Muscle of arm (tissue), 14 donors: ENCODE measurements at places on chromosomes 16 and 17.

- DNase-seq: no peak
Observed at GRCh38 chr17:1629504-1630310, 1.1 kb upstream of the SLC43A2 start.

GRCh38 chr16:4882633-4883285 lies 35.5 kb downstream of the UBN1 start:
- DNase-seq: no peak

DNA sequence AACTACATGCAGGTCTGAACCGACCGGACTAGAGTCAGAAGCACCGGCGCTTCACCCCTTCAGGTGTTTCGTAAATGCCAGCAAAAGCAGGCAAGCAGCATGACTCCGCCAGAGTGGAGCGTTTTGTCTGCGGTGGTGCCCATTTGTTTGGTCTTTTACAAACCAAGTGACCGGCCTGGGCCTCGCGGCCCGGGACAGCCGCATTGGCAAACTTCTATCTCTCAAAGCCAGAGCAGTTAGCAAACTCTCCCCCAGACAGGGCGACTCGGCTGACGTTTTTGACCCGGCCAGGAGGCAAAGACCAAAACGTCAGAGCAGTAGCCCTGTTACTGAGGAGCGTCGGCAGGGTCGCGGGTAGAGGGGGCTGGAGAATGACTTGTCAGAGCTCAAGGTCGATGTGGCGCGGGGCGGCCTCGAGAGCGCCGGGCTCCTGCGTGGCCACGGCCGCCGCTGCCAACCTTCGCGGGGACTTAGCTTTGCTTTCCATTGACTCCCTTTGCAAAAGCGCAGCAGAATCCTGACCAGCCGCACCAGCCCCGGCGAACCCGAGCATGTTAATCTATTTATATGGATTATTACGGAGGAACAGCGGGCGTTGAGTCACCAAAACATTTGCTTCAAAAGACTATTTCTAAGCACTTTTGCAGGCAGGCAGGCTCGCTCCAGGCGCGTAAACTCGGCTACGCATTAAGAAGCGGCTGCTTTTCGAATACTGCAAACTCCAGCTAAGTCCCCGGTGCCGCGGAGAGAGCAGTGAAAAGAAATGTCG lies 763 bp upstream of the SOX9 start:
- no peak for DNase-seq

- DNase-seq: peak; percentile 93
Observed at GRCh38 chr17:75516255-75516618, at the start of gene TSEN54. Gene TSEN54 (plus strand): TSS chr17:75516528. CDS start chr17:75516561, 33 bp downstream.

- DNase-seq: no peak
Observed at GRCh38 chr17:36544044-36544306, 744 bp upstream of the GGNBP2 start.

DNA sequence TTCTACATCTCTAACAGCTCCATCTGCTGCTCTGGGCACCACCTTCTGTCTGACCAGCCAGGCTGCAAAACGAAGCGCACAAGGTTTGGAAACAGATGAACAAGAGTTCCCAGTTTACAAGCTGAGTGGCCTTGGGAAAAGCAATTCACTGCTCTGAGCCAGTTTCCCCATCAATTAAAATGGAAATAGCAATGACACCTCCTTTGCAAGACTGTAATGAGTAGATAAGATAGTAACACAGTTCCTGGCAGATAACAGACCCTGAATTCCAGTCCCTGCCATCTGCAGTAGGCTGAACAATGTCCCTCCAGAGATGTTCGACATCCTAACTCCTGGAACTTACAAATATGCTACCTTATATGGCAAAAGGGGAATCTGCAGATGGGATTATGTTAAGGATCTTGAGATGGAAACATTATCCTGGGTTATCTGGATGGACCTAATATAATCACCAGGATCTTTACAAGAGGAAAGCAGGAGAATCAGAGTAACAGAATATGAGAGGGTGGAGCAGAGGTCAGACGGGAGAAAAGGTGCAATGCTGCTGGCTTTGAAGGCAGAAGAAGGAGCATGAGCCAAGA lies 27.9 kb downstream of the CPPED1 start:
- no peak for DNase-seq

- no peak for DNase-seq
Observed at GRCh38 chr17:81537856-81538555, 9.8 kb downstream of the FSCN2 start.

DNA sequence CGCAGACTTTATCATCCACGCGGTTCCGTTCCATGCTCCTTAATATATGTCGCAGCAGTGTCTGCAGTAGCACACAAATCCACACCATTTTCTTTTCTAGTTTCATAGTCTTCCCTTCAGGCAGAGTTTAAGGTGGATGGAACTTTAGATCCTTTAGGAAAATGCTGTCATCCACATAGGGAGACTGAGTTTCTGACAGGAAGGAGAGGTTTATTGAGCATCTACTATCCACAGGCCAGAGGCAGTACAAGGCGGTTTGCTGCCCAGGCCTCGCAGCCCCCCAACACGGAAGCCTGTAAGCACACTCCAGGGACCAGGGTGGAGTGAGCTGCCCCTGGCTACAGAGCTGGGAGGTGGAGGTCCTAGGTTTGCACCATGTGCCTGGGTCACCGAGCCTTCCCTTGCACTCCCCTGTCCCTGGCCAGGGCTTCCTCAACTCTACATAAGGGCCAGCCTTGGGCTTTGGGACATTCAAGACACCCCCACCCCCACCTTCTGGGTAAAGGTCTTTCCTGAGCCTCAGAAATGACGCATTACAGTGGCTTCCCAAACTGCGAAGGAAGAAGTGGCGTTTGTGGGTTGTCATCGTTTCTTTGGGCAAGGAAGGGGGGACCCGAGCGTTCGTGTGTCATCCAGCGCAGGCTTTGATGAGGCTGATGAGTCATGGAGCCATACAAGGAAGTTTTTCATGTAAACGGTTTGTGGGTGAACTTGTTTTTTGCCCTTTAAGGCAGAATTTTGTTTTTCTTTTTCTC lies 146.5 kb upstream of the PLCG2 start:
- DNase-seq: no peak

DNA sequence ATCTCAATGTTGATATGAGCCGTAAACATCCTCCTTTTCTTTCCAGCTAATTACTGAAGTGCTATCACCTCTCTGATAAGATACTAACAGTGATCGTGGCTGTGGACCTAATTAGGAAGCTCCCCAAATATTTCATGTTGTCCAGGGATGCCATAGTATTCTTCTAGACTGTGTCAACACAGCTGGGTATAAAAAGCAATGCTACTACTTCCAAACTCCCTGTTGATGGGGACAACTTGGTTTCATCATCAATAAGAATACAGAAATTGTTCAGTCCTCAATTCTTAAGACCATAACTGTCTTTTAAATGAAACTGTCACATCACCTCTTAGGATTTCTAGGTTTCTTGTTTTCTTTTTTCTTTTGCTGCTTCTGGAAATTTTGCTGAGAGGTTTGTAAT lies 530.6 kb downstream of the TOX3 start:
- DNase-seq: no peak

- DNase-seq: no peak
Observed at GRCh38 chr16:25764466-25764865, 72.7 kb downstream of the HS3ST4 start.

DNA sequence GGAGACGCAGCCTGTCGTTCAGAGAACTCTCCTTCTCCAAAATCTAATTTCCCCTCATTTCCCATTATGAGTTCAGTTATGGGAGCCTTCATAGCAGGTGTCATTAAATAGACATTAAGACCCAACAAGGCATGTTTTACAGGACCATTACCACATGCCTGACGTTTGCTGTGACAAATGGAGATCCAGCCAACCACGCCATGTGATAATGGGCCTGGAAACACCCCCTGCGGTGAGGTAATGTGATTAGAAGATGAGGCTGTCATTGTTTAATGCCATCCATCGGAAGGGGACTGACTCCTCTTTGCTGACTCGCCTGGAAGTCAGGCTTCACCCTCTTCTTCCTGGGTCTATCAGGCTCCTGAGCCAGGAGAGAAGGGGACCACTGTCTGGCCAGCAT lies 76.9 kb downstream of the WSCD1 start:
- no peak for DNase-seq

- DNase-seq: no peak
Observed at GRCh38 chr16:89364606-89365005, 125.8 kb downstream of the ANKRD11 start.

- peak; percentile 29 for DNase-seq
Observed at GRCh38 chr17:29855686-29856085, 74.3 kb downstream of the SSH2 start.

DNA sequence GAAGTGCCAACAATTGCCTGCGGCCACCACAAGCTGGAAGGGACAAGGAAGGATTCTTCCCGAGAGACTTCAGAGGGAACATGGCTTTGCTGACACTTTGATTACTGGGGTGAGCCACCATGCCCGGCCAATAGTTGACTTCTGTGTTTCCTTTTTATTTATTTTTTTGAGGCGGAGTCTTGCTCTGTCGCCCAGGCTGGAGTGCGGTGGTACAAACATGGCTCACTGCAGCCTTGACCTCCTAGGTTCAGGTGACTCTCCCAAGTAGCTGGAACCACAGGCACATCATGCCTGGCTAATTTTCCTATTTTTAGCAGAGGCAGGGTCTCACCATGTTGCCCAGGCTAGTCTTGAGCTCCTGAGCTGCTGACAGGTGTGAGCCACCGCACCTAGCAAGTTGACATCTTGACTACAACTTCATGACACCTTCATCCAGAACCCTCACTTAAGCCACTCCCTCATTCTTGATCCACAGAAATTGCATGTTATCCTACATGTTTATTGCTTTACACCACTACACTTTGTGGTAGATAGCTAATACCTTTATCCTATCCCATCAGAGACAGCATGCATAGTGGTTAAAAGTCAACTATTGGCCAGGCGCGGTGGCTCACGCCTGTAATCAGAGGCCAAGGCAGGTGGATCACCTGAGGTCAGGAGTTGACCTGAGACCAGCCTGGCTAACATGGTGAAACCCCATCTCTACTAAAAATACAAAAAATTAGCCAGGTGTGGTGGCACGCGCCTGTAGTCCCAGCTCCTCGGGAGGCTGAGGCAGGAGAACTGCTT lies 16.1 kb upstream of the GPRC5C start:
- no peak for DNase-seq

DNA sequence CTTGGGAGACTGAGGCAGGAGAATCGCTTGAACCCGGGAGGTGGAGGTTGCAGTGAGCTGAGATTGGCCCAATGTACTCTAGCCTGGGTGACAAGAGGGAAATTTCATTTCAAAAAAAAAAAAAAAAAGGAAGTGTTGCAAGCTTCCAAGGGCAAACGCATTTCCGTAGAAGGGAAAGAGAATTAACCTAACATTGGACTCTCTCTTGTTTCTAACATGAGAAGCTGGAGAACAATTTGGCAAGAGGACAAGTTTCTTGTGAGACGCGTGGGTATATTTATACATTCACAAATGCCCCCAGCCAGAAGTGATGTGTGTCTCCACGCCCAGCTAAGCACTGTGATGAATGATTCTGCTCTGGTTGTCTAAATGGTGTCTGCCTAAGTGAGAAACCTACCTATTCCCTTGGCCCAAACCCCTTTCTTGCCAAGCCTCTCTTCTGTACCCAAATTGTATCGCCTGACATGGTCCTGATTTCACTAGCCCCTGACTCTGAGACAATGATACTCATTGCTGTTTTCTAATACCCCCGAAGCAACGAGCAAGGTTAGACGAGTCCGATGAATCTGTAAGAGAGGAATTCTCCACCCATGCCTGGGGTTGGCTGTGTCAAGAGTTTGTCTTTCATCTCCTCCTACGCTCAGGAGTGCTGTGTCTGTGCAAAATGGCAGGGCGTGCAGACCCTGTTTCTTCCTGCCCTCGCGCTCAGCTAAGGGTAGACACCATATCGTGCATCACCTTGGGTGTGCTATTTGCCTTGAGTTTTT lies 14.2 kb upstream of the ST6GALNAC2 start:
- no peak for DNase-seq

DNA sequence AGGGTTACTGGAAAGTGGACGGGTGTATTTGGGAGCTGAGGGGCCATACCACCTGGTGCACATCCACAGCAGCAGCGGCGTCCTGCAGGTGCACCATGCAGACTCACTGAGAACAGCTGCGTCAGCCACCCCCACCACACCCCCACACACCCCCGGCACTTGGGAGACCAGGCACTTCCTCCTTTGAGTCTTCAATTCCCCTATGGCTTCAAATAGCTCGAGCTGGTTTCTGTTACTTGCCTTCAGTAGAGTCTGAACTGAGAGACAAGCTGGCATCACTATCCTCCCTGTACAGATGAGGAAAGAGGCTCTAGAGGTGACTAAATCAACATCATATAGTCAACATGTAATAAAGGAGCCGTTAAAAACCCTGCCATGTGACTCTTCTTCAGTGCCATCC lies 15.4 kb downstream of the CUEDC1 start:
- no peak for DNase-seq

GRCh38 chr17:39236450-39236927 lies 10.7 kb upstream of the STAC2 start:
- no peak for DNase-seq

- DNase-seq: no peak
Observed at GRCh38 chr16:10548404-10548803, 32.0 kb downstream of the EMP2 start.

GRCh38 chr17:31311526-31311925 lies 2.3 kb downstream of the EVI2B start:
- no peak for DNase-seq

DNA sequence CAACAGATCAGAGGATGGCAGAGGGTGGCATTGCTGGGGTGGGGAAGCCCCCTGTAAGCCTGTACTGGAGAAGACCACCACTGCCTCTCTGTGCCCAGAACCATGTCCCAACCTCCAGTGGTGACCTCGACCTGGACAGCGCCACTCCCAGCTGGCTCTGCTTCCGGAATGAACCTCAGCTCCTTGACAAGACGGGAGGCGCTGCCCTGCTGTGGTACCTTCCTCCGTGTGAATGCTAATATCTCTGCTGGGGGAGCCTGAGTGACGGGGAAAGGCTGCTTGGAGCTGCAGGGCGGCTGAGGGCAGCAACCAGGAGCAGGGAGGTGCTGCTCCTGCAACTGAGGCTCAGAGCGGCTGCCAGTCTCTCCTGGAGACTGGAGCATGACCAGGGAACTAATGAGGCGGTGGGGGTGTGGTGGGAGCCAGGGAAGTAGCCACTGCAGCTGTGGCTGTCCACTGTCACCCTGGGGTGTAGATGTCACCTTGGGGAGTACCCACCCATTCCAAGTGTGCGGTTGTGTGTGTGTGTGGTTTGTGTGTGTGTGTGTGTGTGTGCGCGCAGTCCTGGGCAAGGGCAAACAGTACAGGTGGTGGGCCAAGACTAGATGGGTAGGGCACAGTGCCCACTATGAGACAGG lies 6.2 kb downstream of the PRCD start:
- DNase-seq: no peak

GRCh38 chr17:1398931-1399678 lies 917 bp downstream of the YWHAE start:
- peak; percentile 55 for DNase-seq
